ENCODE measurements at places on chromosomes 5 and 9.

- DNase-seq = peak; percentile 17
These were observed 612.6 kb downstream of the PSAT1 start for GRCh38 chr9:78909566-78909965.

- no peak for DNase-seq
These were observed 779.4 kb upstream of the CDH6 start for GRCh38 chr5:30414078-30414477.

DNA sequence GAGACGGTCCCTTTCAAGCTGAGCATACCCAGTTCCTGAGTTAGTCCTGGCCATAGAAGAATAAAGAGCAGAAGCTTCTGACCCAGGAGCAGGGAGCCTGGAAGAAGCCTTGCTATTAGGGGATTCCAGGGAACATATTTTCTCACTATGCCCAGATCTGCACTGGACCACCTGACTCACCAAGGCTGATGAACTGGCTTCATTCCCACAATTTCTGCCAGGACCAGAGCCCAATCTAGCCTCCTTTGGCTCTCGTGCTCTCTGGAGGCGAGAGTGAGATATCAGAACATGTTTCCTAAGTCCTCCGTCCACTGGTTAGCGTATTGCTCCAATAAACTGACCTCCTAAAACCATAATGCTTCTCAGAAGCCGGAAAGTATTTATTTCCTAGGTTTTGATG lies 9.9 kb downstream of the GABBR2 start:
- no peak for DNase-seq

GRCh38 chr9:129720865-129721545 lies 31.8 kb downstream of the PTGES start:
- DNase-seq = no peak

- no peak for DNase-seq
These were observed 559 bp downstream of the ROR2 start for GRCh38 chr9:91949392-91949945.

DNA sequence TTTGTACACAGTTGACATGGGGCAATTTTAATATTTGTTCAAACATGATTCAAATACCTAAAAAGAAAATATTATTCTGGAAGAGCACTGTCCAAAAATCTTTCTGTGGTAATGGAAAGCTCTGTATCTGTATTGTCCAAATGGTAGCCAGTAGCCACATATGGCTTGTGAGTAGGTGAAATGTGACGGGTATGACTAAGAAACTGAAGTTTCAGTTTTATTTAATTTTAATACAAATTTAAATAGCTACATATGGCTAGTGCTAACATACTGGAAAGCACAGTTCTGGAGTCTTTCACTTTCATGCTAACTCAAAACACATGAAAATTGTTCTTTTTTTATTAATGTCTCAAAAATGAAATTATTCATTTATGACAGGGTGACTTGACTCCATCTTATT lies 132.6 kb downstream of the PLK2 start:
- no peak for DNase-seq

DNA sequence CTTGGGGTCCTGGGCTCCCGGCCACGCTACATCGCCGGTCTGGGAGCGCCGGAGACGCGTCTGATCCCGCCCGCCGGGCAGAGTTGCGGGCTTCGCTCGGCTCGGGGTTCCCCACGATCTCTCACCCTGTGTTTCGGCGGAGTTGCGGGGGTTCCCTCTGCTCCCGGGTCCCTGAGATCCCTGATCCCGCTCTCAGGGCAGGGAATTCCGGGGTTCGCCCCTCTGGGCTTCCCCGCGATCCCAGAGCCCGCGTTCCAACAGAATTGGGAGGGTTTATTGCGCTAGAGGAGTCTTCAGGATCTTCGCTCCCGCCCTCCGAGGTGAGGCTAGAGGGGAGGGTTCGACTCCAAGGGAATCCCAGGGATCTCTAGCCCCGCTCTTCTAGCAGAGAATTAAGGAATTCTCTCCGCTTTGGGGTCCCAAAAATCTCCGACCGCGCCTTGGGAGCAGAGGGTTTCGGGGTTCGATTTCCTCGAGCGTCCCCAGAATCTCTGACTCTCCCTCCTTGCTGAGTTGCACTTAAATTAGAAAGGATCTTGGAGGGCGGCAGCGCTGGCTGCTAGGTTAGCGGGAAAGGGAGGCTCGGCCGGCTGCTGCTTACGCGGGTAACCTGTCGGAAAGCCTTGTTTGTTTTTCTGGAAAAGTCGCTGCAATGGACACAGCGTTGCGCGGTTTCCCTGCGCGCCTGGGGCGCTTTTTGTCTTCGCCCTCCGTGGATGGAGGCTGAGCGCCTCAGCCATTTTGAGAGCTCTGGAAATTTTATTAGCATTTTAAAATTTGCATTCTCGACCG lies 1.3 kb downstream of the DMRT1 start:
- no peak for DNase-seq

DNA sequence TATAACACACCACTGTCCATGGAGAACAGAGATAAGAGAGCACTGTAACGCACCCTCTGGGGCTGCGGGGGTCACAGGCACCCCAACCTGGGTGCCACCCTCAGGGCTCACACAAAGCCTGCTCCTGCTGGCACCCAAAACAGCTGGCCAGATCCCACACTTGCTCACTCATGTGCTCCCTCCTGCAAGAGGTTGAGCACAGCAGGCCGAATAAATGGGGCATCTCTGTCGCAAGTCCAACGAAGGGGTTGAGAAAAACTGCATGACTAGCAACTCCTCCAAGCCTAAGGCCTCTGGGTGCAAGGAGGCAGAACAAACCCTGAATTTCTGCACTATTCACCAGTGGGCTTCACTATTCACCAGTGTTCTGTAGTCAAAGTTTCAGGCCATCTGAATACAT lies 80.3 kb downstream of the SECISBP2 start:
- DNase-seq = no peak

DNA sequence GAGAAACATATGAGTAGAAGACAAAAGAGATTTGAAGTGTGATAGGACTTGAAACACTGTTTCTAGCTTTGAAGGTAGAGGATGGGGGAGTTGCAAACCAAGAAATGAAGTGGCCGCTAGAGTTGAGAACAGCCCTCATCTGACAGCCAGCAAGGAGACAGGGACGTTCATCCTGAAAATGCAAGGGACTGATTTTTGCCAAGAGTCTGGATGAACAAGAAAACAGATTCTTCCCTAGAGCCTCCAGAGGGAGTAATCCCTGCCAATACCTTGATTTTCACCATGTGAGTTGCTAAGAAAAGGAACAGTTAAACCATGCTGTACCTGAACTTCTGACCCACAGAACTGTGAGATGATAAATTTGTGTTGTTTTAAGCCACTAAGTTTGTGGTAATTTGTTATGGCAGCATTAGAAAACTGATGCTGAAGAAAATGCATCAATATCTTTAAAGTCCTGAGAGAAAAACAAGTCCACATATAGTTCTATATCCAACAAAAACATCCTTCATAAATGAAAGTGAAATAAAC lies 154.0 kb upstream of the ADAMTSL1 start:
- peak; percentile 15 for DNase-seq

Data from HCEC 1CT (cell line).